NCI-H524 (cell line): ENCODE measurements at places on chromosomes 4 and X.
A peak's percentile ranks its signal among the peaks of the same experiment; 100 is the strongest.

DNA sequence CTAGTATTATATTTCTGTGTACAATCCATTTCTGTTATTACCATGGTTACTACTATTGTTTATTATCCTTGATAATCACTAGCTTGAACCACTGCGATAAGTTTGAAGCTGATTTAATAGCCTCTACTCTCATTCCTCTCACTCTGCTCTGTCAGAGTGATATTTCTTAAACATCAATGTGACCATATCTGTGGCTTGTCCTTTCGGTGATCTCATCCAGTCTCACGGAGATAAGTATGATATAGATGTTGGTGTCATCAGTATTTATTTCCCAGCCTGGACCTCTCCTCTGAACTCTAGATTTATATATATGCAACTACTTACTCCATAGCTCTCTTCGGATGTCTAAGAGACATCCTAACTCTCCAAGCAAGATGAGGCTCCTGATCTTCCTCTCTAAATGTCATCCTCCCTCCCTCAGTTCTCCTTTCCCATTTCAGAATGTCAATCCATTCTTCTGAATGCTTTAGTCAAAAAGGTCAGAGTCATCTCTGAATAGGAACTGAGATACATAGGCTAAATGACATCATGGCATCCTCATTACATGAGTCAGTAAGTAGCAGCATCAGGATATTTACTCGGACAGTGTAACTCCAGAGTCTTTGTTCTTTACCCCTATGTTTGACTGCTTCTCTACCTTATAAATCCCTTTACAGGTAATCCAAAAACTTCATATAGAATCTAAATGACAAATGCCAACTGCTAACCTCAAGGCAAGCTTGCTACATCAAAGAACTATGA, 129.5 kb downstream of the PACRGL start:
- DNase-seq, result no peak

DNA sequence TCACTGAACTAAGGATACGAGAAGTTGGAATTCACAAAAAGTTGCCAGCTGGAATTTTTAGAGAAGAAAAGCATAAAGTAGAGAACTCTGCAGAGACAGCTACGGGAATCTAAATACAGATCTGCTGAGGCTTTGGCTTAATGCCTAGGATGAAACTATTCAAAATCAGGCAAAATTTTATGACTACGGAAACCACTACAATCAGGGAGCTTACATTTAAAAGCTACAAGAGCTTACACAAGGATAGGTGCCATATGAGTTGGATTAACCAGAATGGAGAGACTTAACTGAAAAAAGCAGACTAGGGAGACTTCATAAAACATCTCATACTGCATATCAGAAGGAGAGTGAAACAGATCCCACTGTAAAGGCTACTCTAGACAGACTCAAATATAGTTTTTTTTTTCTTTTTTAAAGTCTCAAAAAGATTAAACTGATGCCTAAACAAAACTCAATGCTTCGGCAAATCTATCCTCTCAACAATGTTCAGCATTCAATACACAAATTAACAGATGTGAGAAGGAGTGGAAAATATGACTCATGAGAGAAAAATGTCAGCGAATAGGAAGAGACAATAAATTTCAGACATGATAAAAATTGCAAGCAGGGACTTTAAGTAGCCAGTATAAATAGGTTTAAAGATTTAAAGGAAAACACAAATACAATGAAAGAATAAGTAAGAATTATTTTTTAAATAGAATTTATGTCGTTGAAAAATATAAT, 586.1 kb downstream of the FSTL5 start:
- DNase-seq, result peak; percentile 12

- DNase-seq, result no peak
These were observed 92.6 kb upstream of the TRPC3 start for GRCh38 chr4:122044501-122044900.

DNA sequence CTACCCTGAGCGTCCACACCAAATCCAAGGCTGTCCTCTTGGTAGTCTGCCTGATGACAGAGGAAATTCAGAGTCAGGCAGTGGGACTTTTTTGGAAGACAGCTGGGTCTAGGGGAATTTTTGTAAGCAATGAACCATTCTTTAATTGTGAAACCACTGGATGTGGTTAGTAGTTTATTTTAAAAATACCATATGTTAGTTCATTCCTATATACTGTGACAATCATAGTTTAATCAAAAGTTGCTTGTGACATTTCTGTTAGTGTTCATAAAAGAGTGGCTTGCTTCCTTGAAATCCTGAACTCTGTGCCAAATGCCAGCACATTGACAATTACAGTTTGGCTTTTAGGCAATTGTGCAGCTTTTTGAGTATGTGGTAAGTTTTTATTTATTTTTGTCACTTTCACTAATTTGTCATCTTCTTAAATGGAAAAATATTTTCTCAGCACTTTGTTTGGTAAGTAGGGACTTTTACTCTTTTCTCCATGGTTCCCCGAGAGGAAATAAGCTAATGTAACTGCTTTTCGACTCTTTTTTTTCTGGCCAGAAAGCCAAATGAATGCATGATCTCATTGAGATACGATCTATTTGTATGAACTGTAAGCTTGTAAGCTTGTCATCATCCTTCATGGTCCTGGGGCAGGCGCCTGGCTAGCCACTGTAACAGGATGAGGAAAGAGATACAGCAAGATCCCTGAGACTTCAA, 72.6 kb upstream of the SLC4A4 start:
- no peak for DNase-seq

DNA sequence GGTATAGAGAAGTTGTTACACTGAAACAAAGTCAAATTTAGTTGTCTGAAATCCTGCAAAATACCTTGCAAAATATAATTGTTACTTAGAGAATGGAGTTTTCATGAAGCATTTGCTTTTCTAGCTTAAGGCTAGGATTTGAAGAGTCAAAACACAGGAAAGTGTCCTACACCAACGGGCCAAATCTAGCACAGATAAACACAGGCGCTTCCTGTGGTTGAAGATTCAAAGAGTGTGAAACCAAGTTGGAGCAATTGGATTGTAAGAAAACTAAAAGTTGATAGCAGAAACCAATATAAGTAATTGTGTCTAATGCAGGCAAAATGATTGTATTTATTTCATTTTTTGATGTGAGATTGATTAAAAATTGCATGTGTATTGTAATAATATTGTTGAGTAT, 2002.5 kb upstream of the TENM3 start:
- DNase-seq, result no peak

DNA sequence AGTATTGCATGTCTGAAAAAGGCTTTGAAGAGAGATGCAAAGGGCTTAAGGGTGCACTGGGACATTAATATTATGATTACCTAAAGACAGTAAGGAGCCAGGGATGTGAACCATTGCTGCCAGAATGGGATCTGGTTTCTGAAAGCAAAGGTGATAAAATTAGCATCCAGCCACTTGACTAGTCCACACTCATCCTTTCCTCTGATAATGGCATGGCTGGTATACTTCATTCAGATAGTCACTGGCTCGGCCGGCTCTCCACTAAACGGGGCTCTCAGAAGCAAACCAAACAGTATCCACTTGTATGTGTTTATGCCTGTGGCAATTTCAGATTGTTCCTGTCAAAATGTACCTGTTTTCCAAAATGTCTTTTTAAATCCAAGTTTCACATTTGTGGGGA, 46.4 kb downstream of the MAMLD1 start:
- DNase-seq, result no peak

DNA sequence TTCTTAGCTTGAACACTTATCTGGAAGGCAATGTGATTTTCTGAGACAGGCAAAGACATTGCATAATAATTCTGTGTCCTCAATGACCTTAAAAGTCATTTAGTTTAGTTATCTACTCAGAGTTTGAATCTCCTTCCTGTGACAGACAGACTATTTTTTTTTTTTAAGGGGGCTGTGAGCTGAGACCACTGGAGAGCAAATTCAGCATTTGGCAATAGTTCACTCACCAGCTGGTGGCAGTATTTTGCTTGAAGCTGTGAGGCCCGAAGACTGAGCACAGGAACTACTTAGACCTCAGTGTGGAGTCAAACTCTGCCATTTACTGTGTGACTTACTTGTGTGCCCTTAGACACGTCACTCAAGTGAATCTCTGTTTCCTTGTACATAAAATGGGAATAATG, 22.9 kb upstream of the CPE start:
- DNase-seq, result peak; percentile 9

- DNase-seq, result no peak
These were observed 321.0 kb upstream of the CXXC4 start for GRCh38 chr4:104815665-104816064.

DNA sequence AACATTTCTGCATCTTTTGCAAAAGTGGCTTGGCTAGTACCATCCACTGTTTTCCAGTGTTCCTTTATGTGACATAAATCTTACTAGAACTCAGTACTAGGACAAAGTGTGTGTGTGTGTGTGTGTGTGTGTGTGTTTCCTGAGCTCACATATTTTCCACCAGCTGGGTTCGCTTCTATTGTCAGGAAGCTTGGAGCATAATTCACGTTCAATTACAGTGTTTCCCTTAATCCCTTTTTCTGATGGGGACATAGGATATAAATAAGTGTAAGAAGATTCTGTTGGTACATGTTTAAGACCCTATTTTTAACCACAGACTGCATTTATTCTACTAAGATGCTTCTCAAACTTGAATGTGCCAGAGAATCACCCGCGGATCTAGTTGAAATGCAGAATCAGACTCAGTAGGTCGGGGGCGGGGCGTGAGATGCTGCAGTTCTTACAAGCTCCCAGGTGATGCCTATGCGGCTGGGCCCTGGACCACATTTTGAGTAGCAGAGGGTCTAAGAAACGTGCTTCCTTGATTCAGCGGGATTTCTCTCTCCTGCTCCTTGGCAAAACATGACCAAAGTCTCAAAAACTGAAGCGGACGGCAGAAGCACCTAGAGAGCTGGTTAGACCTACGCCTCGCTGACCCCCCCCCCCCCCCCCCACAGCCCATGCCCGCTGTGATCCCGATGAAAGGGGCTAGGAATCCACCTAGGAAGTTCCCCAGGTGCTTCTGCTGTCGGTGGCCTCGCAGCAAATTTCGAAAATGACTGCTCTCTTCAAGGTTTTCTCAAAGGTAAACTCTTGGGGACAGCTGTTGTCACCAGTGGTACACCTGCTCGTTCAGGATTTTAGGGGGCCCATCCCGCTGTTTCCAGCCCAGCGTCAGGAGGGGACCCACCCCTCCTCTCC, 797 bp downstream of the CD99L2 start:
- DNase-seq, result no peak

DNA sequence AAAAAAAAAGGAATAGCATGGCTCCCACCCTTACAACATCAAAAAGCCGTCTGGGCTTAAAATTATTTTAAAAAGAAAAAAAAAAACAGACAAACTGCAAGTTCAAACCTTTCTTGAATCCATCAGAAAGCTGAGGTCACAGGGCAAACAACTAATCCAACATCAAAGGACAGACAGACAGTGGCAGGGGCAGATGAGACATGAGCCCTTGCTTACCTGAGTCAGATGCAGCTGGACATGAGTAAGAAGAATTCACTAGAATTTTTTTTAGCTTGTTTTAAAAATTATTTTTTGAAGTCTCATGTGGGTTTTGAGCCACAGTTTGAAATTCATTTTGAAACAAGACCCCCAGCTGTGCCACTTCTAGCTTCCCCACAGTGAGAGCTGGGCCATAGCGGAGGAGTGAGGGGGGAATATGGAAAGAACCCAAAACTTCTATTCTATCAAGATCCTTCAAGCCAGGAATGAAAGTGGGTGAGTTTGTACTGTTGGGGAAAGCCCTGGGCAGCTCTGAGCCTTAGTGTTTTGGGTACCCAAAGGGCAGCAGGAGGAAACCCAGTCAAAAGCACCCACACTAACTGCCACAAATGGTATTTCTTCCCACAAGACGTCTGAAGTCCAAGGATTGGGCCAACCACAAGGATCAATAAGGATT, 111.4 kb downstream of the ATXN3L start:
- no peak for DNase-seq

GRCh38 chr4:129218897-129219296, 122.9 kb downstream of the C4orf33 start:
- DNase-seq, result no peak

GRCh38 chr4:83334425-83335241, at the start of gene HPSE:
Gene HPSE, minus strand, starts transcription at chr4:83334848. Its CDS starts 66 bp downstream, at chr4:83334782.
- DNase-seq, result peak; percentile 69

- no peak for DNase-seq
These were observed 198.8 kb downstream of the RAB28 start for GRCh38 chr4:13285336-13285735.

DNA sequence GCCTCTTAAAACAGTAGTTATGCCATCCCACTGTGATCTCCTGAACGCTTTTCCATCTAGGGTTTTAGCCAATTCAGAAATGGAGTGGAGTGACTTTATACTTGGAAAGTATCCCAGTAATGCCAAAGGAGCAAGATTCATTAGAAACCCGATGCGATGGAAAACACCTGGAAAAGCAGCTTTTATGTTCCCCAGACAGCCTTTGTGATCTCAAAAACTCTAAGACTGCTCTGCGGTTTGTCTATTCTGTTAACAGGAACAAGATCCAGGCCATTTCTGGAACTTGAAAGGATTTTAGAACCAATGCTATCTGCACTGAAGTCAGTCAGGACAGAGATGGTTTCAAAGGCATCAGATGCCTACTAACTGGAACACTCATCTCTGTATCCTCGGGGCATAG, 145.1 kb downstream of the APBB2 start:
- peak; percentile 17 for DNase-seq

DNA sequence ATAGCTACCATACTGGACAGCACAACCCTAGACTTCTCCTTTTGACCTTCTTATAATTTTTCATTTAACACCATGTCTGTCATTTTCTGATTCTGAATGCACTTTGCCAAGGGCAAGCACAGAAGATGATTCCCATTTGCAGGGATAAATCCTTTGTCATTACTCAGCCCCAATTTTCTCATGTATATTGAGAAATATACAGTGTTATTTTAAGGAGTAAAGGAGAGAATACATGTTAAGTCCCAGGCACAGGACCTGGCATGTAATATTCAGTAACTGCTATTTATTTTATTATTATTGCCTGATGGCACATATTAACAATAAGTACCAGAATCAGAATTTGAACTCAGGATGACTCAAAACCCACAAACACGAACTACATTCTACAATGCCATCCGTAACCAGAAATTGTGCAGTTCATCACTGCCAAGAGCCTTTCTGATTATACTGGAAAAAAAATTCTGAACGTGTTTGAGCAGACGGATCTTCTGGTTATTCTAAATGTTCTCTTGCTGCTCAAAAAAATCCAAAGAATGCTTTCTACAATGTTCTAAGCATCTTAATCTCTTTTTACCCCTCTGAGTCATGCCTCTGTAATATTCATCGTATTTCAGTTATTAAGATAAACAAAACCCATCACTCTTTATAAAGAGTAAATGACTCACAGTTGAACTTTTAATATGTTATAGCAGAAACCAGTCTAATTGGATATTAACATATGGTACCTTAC, 170.0 kb downstream of the MID1 start:
- DNase-seq, result no peak
